ENCODE measurements at places on chromosomes 1 and 21.

- no peak for DNase-seq
Measured at GRCh38 chr1:36258960-36259344, 34.7 kb downstream of the THRAP3 start.

- DNase-seq, result no peak
Measured at GRCh38 chr1:247961791-247962190, 3.2 kb upstream of the OR2AK2 start.

GRCh38 chr1:21050031-21050430 lies 126.7 kb downstream of the EIF4G3 start:
- no peak for DNase-seq

- no peak for DNase-seq
Measured at GRCh38 chr1:39951926-39952325, 3.0 kb upstream of the MFSD2A start.

- no peak for DNase-seq
Measured at GRCh38 chr1:31289021-31289420, 7.6 kb downstream of the SNRNP40 start.

GRCh38 chr1:20540281-20540680 lies 12.1 kb upstream of the FAM43B start:
- DNase-seq, result no peak

GRCh38 chr1:224623743-224624333 lies 7.7 kb downstream of the CNIH3 start:
- DNase-seq, result peak; percentile 29

- no peak for DNase-seq
Measured at GRCh38 chr1:91757763-91758460, 128.0 kb downstream of the TGFBR3 start.

GRCh38 chr1:109508001-109508872 lies 1.3 kb downstream of the AMIGO1 start:
- no peak for DNase-seq

GRCh38 chr21:33230545-33231324 lies 997 bp downstream of the IFNAR2 start:
- no peak for DNase-seq

GRCh38 chr1:47618222-47618720 lies 180.4 kb downstream of the FOXD2 start:
- no peak for DNase-seq

GRCh38 chr1:156104065-156104810 lies 10.3 kb upstream of the LMNA start:
- DNase-seq, result no peak

- no peak for DNase-seq
Measured at GRCh38 chr1:206682111-206682510, 2.6 kb upstream of the MAPKAPK2 start.

- peak; percentile 94 for DNase-seq
Measured at GRCh38 chr1:1063945-1064831, 9.9 kb downstream of the RNF223 start.

- no peak for DNase-seq
Measured at GRCh38 chr1:14332158-14332557, 266.3 kb upstream of the KAZN start.

GRCh38 chr1:179883745-179884138 lies 1.7 kb downstream of the TOR1AIP1 start:
- no peak for DNase-seq

- no peak for DNase-seq
Measured at GRCh38 chr1:225430301-225430700, 2.5 kb upstream of the LBR start.

DNA sequence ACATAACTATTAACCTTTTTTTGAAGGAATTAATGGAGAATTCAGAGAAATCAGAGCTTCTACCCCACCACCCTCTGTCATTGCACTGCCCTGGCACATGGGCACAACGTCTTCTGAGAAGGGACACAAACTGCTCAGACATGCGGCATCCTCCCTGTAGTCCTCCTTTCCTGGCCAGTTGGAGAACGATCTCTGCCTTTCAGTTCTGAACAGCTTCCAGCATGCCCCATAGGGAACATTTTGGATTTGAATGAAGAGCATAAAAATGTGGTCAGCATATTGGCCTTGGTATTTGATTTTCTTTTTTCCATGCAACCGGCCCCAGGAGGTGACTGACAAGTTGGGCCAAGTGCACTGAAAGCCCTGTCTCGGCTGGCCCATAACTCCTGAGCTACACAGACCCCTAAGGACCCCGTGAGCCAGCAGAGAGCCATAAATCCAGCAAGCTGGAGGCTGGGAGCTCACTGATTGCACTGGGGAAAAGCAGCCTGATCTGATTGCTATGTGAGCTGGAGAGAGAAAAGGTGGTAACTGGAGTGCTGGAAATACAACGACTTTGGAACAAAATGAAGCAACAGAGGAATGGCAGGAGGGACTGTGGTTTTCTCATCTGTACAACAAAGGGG lies 10.9 kb upstream of the BLACAT1 start:
- no peak for DNase-seq

DNA sequence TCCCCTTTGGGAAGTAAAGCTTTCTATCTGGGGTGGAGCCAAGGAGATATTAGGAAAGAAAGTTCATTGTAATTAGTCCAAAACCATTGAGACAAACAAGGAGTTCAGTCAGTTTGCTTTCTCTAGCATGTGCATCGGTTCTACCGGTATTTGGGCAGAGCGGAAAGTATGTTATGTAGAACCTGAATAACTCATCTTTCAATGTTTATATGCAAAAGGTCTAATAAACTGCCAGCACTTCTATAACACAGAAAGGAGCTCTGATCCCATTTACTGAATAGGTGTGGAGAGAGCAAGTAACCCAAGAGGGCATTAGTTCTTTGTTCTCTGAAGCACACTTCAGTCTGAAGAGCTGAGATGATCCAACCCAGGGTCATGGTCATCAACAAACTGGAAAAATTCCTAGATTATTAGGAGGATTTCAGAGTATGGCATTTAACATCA lies 3.5 kb downstream of the TGFB2 start:
- no peak for DNase-seq

- DNase-seq, result no peak
Measured at GRCh38 chr1:198929111-198929604, 290.3 kb downstream of the PTPRC start.

DNA sequence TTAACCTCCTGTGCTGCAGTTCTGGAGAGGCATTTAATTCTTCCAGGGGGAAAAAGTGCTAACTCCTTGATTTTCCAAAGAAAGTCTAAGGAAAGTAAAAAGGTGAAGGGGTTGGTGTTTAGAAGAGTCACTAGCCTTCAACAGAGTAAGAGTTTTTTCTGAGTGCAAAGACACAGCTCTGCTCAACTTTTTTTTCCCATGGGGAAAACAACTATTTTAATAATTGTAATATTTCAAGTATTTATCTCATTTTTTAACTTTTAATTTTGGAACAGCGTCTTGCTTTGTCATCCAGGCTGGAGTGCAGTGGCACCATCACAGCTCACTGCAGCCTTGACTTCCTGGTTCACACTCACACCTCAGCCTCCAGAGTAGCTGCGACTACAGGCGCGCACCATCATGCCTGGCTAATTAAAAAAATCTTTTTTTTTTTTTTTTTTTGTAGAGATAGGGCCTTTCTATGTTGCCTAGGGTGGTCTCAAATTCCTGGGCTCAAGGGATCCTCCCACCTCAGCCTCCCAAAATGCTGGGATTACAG lies 202.6 kb downstream of the APP start:
- DNase-seq, result no peak

DNA sequence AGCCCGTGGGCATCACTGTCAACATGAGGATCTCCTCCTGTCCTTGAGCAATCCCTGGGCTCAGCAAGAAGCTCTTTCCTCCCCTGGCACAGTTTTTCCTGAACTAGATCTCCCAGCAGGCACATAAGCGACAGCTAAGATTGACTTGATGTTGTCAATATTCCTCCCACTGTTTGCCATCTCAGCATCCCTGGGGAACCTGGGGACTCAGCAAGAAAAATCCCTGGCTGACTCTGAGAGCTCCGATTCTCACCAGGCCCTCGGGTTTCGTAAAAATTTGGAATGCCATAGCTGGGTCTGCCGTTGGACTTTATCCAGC lies 687.2 kb downstream of the MATN1 start:
- no peak for DNase-seq

DNA sequence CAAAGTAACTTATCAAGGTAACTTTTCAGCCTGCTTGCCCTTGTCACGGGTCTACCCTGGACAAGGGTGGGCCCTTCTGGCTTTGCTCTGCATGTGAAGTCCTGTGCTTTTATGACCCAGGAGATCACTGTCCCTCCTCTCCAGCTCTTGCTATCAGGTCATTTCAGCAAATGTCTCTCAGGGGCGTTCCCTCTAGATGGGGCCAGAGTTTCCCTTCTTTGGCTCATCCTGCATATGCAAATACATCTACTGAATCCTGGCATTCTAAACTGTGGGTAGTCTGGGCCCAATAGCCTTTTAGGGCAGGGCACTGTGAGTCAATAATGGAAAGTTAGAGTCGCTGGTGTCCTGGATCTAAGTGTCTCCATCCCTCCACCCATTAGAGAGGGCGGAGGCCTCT lies 366.9 kb upstream of the USP24 start:
- no peak for DNase-seq

DNA sequence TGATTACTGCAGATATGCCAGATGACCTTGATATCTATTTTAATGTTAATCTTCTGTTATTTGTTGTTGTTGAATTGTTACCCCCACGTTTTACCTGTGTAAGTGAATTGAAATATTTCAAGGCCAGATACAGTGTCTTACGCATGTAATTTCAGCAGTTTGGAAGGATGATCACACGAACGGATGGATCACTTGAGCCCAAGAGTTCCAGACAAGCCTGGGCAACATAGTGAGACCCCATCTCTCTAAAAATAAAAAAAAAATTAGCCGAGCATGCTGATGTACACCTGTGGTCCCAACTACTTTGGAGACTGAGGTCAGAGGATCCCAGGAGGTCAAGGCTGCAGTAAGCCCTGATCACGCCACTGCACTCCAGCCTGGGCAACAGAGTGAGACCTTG lies 32.2 kb downstream of the SDCCAG8 start:
- DNase-seq, result no peak

GRCh38 chr1:9269078-9269501 lies 23.6 kb upstream of the SPSB1 start:
- DNase-seq, result no peak

DNA sequence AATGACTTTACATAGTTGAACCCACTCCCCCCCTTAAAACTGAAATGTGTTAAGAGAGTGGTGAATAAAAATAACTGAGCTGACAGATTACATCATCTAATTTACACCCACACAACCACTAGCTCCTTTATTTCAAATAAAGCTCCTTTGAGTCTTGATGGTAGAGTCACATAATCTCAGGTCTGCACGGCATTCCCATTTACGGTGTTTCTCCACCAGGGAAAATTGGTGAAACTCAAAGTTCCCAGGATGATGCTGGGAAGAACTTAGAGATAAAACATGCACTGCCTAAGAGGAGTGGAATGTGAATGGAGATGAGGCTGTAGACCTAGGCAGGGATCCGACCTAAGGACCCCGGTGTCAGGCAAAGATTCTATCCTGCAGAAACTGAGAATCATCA lies 727.8 kb upstream of the ADAMTS5 start:
- DNase-seq, result no peak

- DNase-seq, result no peak
Measured at GRCh38 chr1:240501115-240501514, 110.8 kb downstream of the GREM2 start.

GRCh38 chr1:37303884-37304574 lies 170.4 kb upstream of the ZC3H12A start:
- no peak for DNase-seq

DNA sequence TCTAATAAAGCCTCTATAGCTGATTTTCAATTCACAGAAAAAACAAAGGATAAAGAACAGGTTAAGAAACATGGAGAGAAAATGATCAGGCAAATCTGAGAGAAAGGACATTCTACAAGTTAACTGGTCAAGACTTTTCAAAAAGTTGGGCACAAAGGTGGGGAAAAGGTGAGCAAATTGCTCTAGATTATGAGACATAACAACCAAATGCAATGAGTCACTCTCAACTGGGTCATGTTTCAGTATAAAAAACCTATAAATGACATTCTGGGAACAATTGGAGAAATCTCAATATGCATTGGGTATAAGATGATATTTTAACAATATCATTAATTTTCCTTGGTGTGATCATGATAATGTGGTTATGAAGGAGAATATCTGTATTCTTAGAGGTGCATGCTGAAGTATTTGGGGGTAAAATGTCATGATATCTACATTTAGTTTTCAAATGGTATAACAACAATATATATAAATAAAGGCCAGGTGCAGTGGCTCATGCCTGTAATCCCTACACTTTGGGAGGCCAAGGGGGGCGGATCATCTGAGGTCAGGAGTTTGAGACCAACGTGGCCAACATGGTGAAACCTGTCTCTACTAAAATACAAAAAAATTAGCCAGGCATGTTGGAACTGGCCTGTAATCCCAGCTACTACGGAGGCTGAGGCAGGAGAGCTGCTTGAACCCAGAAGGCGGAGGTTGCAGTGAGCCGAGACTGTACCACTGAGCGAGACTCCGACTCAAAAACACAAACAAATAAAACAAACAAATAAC lies 27.0 kb downstream of the ANKRD13C start:
- no peak for DNase-seq

DNA sequence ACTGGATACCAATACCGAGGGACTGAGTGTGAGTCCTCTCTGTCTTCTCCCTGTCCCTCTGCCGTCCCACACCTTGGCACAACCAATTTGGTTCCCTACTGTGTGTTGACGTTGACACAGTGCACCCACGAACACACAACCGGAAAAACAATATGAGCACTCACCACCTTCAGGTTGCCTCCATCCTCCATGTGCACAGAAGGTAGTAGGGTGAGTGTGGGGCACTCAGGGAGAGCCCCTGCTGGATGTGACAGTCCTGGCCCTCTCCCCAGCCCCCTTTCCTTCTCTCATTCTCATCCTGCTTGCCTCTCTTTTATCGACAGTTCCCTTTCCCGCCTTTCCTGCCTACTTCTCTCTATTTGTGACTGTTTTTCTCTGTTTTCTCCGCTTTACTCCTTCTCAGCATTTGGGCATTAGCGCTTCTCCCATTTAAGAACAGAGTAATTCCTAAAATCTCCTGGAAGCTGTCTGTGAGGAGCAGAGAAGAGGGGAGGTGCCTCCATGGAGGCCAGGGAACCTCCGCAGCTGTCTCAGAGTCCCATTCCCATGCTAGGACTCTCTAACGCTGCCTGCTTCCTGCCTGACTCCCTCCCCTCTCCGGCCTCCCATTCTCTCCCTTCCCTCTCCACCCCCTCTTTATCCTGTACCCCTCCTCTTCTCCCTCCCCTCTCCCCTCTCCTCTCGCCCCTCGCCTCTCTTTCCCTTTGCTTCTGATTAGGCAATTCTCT lies 16.4 kb downstream of the CADM3 start:
- DNase-seq, result no peak

GRCh38 chr1:90198616-90199332 lies 203.9 kb downstream of the ZNF326 start:
- no peak for DNase-seq

- DNase-seq, result no peak
Measured at GRCh38 chr21:42924433-42924751, 1.0 kb downstream of the ERVH48-1 start.

All from GM12892 (cell line).